Type B pancreatic cell (in vitro differentiated cells): ENCODE measurements at places on chromosomes 16 and 17.

DNA sequence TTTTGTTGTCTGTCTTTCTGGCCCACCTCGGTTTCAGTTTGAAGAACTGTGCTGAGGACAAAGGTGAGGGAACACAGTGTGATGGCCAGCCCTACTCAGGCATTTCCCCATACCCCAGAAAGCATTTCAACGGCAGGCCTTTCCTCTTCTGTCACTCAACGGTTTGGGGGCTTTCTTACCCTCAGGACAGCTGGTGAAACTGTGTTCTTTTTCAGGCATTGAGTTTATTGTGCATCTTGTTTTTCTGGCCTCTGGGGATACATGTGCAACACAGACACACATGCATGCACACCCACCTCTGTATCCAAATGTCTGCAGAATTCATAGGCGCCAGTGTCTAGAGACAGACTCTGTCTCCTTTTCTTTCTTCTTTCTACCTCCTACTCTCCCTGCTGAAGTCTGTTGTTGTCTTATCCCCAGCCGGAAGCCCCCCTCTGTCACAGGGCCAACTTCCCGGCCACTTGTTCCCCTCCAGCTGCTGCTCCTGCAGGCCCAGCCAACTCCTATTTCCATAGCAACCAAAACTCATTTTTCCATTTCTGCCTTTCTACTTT is 17.0 kb downstream of the CHD9 start:
- DNase-seq = no peak

GRCh38 chr16:69941251-69942098 is 9.7 kb upstream of the CLEC18A start:
- DNase-seq = no peak

DNA sequence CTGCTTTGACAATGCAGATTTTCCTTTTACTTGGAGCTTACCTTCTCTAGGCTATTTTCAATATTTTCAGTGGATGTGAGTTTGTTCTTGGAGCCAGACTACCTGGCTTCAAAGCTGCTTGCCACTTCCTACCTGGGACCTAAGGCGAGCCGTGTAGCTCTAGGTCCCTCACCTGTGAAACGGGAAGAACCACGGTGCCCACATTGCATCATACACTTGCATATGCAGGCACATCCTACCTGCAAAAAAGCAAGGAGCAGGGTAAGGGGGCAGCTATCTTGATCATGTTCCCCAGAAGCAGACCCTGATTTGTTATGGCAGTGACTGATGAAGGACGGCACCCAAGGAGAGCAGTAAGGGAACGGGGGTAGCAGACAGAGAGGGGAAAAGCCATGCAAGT is 27.0 kb upstream of the MPRIP start:
- no peak for DNase-seq

DNA sequence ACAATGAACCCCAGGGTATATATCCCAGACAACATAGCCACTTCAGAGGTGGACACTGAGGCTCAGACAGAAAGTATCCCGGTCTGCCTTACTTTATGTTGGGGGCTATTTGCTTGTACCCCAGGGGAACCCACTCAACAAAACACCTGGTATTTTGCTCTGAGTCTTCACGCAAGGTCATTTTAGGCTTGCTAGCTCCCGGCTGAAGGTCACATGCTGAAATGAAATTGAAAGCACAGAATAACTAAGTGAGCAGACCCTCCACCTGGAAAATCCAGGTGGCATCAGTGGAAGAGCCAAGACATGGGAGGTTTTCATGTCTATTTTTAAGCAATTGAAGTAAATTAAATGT is 4.1 kb upstream of the KDM8 start:
- no peak for DNase-seq

DNA sequence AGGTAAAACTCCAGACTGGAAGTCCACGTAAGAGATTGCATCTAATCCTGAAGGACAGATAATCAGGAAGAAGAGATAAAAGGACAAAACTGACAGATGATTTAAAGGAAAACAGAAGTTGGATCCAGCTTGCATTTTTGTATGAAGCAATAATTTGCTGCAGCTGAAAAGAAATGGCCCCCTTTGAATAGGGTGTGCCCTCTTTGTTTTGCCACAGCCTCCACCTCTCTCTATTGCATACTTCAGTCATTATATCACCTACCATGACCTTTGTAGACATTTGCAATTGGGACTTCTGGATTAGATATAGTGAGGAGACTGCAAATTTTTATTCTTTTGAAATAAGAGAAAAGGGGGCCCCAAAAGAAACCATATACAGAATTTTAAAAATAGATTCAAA is 8.1 kb downstream of the NOG start:
- DNase-seq = no peak

GRCh38 chr17:49616601-49617131 is 41.0 kb downstream of the NXPH3 start:
- no peak for DNase-seq

- DNase-seq = no peak
These were observed 4.5 kb downstream of the PCGF2 start for GRCh38 chr17:38743556-38744171.

DNA sequence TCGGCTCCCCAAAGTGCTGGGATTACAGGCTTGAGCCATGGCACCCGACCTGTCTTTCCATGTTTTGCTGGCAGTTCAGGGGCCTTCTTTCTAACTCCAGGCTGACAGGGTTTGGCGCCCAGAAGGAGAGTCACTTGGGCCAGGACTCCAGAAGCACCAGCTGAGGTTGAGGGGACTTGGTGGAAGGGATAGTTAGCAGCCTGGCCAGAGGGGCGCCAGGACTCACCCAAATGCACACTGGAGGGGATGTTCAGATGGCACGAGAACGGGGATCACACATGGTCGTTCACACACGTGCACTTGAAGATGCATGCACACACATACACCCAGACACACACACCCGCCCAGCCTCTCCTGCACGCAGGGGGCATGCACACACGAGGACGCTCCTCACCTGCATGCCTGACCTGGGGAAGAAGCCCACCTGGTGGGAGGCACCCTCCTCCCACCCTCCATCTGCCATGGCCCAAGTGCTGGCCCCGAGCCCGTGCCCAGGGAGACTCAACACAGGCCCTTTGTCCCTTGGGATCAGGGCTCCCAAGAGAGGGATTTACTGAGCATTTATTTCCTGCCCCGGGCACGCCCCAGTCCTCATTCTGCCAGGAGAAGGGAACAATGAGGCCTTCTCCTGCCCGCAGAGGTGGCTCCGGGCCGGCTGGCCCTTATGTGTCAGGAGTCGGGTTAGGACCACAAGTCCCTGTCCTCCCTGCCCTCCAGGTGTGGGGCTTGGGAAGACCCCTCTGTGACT is 2.3 kb upstream of the PRSS21 start:
- no peak for DNase-seq

DNA sequence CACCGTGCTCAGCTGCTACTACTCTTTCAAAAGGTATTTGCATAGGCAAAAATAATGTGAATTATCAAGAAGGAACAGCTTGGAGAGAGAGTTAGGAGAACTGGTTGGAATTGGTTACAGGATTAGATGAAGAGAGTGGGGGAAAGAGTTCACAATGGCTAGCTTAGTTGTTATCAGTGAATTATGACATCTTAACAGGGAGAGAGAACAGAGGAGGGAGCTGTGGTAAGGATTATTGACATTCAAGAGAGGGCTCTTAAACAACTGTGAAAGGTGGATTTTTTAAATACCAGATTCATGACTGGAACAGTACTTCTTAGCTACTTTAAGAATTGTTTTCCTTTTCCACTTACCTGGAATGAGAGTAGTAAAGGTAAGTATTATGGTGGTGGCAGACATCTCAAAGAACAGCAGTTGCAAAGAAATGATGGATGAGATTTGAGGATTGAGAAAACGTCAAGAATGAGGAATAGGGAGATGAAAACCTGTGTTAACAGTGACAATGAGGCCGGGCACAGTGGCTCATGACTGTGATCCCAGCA is 43.9 kb upstream of the SLC5A11 start:
- DNase-seq = no peak

GRCh38 chr16:4641895-4642294 is 17.3 kb downstream of the MGRN1 start:
- no peak for DNase-seq

DNA sequence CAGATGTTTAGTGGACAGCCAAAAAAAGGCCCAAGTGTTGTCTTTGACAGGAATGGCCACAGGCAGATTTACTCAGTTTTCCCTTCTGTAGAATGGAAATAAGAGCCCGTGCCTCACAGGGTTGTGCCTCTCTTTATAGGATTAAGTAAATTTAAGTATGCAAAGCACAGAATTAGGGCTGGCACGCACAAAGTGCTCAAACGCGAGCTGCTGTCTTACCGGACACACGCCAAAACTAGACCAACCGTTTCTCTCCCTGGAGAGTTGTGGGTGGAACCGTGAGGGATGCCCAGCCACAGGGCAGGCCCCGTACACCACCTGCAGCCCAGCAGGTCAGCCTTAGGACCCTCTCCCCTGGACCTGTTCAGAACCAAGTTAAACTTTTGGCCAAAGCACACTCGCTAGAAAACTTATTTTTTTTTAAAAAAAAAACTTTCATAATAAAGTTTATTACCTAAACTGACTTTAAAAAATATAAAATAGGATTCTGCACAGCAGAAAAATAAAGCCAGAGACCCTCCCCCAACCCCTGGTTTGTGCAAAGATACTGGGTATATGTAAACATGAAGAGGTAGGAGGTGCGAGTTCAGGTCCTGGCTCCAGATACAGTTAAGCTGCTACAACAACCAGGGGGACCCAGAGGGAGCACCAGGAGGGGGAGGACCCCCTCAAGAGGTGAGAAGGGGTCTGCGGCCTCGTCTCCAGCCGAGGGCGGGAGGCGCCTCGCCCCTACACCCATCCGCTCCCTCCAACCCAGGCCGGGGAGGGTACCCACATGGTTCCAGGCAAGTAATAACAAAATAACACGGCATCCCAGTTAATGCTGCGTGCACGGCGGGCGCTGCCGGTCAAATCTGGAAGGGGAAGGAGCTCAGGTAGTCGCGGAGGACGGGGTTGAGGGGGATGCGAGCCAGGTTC is 1.8 kb downstream of the SOCS1 start:
- no peak for DNase-seq
